ENCODE measurements at places on chromosomes 3 and 15.

DNA sequence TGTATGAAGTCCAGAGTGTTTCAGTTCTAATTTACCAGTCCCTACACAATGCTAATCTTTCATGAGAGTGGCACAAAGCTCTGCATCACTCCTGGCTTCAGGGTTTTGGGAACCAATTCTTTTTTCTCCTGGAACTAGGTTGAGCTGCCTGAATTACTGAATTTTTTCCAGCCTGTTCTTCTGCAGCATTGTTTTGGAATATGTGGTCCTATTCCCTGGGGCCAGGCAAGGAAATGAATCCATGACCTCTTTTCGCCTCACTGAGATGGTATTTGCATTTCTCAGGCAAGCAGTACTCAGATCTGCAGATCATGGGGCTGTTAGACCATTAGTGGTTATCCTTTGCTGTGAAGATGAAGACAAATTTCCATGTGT is 25.6 kb upstream of the GPR171 start:
- peak; percentile 18 for DNase-seq

DNA sequence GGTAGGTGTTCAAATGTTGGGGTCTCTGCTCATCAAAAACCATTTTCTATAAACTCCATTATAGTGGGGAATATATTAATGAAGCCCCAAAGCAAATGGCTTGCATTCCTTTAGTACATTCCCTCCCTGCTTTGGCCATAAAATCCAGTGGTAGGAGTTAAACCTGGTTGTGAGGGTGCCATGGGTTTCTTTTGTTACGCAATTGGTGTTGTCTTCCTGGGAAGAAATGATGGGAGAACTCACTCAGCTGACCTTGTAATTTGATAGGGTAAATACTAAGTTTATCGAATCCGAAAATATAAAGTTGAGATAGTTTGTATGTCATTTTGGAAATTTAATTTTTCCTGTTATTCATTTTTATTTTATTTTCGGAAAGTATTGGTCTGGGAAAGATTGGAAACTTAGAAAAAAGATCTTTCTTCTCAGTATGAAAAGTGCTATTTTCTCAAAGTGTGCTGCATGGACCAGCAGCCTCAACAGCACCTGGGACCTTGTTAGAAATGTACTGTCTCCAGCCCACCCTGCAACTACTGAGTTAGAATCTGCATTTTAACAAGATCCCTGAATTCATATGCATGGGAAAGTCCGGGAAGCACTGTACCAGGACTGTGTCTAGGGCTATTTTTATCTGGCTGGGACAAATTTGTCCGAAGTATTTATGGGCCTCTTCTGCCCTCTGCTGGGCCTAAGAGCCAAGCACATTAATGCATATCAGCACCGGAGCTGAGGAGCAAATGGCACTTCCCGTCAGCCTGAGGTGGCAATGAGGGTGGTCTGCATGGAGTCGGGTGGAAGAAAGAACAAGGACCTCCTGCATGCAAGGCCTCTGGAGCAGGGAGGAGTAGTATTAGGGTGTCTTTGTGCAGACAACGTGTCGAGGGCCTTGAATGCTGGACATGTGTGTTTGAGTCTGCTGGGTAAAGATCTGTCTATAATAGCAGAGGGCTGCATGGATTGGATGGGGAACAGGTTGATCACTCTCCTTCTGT is 54.7 kb downstream of the FAM81A start:
- DNase-seq: peak; percentile 83

GRCh38 chr3:46737329-46737731 is 19.7 kb upstream of the PRSS50 start:
- DNase-seq: peak; percentile 20

GRCh38 chr3:167487556-167487955 is 13.7 kb upstream of the SERPINI2 start:
- no peak for DNase-seq

GRCh38 chr15:78662028-78662427 is 21.0 kb upstream of the CHRNB4 start:
- DNase-seq: no peak

GRCh38 chr3:10474847-10475246 is 30.5 kb downstream of the ATP2B2 start:
- no peak for DNase-seq

- DNase-seq: no peak
Observed at GRCh38 chr3:10845839-10846656, 30.0 kb downstream of the SLC6A11 start.
